ENCODE measurements at places on chromosomes 3 and 15. TPM values are rescaled to one million over a fixed set of nuclear protein-coding genes. Genes with fewer than 3 reads are reported as not detected.

REC114 gene
- not detected for total RNA-seq

DNA sequence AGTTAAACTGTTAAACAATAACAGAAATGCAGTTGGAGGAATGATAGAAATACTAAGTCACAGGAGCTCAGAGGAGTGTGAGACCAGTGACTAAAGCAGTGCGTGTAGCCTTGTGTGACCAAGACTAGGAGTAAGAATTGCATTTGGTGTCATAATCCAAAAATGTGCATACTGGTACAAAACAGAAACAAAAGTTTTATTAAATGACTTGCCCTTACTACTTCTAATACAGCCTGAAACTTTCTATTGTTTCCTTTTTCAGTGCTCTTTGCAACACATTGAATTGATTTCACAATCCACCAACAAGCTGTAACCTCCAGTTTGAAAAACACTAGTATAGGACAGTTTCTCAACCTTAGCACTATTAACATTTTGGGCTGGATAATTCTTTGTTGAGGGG lies 17.1 kb downstream of the SNX1 start:
- no peak for DNase-seq

SNX22 gene
- 4.8 TPM for total RNA-seq

- no peak for DNase-seq
These were observed 14.3 kb downstream of the KLHL6 start for GRCh38 chr3:183541235-183541655.

C3orf80 gene
- total RNA-seq = 0.13 TPM

PAQR9 gene
- 2.3 TPM for total RNA-seq

DNA sequence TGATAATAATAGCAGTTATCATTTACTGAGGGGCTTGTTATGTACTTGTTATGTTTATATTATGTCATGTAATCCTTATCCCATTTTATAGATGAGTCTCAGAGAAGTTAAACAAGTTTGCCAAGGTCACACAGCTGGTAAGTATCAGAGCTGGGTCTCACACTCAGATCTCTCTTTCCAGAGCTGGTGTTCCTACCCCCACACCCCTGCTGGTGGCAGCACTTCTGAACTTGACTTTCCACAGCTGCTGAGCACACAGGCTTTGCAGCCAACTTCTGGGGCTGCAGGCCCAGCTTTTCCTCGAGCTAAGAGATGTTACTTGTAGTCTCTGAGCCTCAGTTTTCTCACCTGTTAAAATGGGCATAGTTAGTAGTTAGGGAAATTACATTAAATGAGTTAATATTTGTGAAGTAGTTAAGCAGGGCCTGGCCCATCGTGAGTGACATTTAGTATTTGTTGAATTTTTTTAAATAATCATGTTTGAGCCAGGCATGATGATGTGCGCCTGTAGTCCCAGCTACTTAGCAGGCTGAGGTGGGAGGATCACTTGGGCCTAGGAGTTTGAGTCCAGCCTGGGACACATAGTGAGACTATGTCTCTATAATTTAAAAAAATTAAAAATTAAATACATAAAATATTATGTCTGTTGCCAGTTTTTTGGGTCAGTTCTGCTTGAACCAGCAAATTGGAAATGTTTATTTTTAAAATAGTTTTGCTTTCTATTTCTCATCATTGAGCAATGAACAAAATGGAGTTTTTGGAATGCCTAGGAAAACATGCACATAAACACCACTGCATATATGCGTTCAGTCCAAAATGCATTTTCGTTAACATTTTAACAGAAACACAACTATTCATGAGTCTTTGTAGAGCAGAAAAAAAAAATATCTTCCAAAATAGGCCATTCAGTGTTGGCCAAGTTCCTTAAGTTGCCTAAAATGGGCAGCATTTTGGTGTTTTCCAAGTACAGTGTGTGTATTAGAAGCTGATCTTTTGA lies 87.3 kb downstream of the SMAD6 start:
- DNase-seq = peak; percentile 76

LRRN1 gene
- total RNA-seq = 269 TPM

DNA sequence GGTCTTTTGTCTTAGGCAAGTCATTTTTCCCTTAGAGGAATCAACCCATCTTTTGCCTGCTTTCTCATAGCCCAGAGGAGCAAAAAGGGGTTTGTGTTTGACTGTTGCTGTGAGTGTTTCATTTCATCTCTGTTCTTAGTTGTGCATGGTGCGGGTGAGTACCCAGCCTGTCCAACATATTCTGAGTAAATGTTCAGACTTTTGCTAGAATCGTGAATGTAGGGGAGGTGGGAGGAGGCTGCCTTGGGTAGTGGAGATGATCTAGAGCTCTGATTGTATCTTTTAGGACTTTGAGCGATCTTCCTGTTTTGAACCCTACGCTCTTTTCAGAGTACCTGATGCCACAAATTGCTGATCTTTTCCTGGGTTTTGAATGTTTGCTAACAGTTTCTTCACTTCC lies 123.1 kb downstream of the ZNF609 start:
- no peak for DNase-seq

- no peak for DNase-seq
These were observed 78.4 kb downstream of the WDR72 start for GRCh38 chr15:53681056-53681455.

DNA sequence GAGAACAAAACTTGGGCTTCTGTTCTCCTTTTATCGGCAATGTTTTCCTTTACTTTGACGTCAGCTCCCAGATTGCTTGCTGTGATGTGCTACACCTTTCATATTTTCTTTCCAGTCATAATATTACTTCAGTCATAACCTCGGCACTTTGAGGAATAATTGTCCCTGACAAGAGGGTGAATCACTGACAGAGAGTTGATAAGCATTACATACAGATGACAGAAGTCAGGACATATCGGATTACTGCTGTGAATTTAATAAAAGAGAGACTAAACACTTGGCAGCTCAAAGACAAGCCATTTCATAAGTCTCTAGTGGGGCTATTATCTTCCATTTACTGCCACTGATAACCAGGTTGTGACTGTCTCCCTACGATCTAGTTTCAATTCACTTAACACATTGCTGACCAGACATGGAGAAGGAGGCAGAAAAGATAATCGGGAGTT lies 362.1 kb upstream of the ARRDC4 start:
- no peak for DNase-seq

NUTM1 gene
- 0.26 TPM for total RNA-seq

DOCK3 gene
- 7.0 TPM for total RNA-seq

TMEM41A gene
- total RNA-seq = 23.3 TPM

DNA sequence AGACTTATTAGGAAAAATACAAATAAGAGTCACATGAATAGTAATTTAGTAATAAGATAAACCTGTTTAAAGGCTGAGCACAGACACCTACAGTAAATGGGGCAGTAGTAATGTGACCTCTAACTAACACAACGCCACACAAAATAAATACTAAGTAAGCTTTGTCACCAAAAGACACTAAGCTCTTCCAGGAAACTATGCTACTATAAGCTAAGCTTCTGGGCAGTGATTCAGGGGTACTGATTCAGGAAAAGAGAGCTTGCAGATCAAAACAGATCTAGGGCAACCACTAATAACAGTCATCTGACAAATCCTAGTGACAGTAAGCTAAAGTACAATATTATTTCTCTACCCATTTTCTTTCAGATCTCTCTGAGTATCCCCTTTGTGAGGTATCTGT lies 68.8 kb downstream of the PLOD2 start:
- no peak for DNase-seq

- no peak for DNase-seq
These were observed 1.4 kb upstream of the ISLR2 start for GRCh38 chr15:74128785-74129585.

GRCh38 chr3:69806735-69807438 lies 67.6 kb downstream of the MITF start:
- no peak for DNase-seq

DNA sequence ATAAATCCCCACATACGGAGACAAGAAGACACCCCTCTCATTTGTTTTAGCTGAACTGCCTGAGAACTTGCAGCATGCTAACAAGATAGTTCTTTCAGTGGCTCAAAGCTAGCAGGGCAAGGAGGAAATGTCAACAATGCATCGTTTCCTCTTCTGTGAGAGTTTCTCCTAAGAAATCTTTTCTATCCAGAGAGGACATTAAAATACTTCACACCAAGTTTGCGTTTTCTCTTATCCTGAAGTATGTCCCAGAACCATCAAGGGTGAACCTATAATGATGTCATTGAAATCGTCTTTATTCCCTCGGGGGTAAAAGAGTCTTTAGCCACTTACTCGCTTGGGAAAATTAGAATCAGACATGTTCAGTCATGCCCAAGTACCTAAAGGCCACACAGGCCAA lies 541.7 kb upstream of the MDFIC2 start:
- DNase-seq = no peak

GRCh38 chr15:82971218-82971984 lies 14.6 kb upstream of the RAMAC start:
- no peak for DNase-seq

- no peak for DNase-seq
These were observed 29.1 kb upstream of the GNB5 start for GRCh38 chr15:52220251-52220650.

- no peak for DNase-seq
These were observed 33.7 kb downstream of the FILIP1L start for GRCh38 chr3:100080573-100080972.

GRCh38 chr3:177687291-177687690 lies 490.0 kb upstream of the TBL1XR1 start:
- no peak for DNase-seq

- no peak for DNase-seq
These were observed 190.9 kb downstream of the TJP1 start for GRCh38 chr15:29631076-29632070.

- no peak for DNase-seq
These were observed 31.1 kb downstream of the MAGEL2 start for GRCh38 chr15:23616536-23616935.

DNA sequence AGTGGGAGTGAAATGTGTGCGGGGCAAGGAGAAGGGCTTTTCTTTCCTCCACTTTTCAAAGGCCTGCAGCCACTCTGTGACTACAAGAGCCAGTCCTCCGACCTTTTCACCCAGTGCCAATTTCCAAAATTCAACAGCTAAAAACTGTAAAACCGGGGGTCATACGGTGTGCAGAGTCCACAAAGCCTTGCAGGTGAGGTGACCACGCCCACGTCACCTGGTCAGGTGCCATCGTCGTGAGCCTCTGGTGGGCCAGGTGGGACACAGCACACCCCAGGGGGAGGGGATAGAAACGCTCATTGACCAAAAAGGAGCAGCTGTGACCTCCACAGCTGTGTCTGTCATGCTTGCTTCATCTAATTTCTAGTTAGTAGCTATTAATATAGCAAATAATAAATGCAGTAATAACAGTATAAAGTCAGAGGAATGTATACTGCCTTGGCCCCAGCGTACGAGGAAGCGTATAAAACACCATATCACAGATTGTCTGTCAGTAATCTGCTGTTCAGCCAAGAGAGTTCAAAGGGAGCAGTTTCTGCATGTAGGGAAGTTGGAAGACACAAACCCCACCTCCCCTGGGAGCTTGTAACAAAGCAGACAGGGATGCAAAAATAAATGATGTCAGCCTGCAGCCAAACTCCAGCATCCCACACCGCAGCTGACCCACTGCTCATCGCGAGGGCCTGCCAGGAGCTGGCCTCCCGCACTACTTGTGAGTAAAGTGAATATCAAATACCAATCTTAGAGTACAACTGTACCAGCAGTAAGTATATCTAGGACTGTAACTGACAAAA lies 86.7 kb downstream of the VGLL4 start:
- DNase-seq = no peak

TLR9 gene
- not detected for total RNA-seq

EPHB1 gene
- 2.8 TPM for total RNA-seq

- DNase-seq = no peak
These were observed 126.7 kb downstream of the ARNT2 start for GRCh38 chr15:80530737-80531365.

CPN2 gene
- not detected for total RNA-seq

- DNase-seq = no peak
These were observed 176.1 kb upstream of the CDIN1 start for GRCh38 chr15:36403351-36403750.

TRIM42 gene
- total RNA-seq = not detected

DNA sequence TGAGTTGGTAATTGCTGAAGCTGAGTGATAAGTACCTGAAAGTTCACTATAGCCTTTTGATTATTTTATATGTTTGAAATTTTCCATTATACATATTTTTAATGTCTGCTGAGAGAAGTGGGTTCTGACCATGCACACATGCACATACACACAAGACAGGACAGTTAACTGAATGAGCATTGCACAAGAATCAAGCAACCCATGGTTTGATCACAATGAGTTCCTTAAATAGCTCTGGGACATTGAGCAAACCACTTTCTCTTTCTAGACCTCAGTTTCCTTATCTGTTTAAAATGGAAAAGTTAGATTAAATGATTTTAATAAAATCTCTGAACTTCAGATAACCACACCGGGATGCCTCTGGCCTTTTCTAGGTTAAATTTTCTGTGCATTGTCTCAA lies 26.7 kb downstream of the SNTN start:
- no peak for DNase-seq

ST3GAL6 gene
- 6.4 TPM for total RNA-seq

DNA sequence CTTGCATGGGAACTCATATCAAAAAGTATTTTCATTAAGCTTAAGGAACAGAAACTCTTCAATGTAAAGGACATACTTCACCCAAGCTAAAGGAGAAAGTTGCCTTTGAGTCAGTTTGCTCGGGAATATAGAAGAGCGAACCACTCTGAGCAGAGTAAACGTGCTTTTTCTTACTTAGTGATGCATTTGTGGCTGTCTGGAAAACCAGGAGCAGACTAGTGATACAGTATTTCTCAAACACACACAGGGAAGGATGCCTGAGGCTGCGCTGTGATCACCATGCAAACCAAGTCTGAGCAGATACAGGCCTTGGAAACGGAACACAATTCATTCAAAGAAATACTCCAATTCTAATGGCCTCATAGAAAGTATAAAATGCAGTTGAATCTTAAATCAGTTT lies 121.0 kb upstream of the CDIN1 start:
- no peak for DNase-seq

- no peak for DNase-seq
These were observed 11.5 kb upstream of the TIMP4 start for GRCh38 chr3:12170207-12170606.

CYP1A2 gene
- not detected for total RNA-seq

DNA sequence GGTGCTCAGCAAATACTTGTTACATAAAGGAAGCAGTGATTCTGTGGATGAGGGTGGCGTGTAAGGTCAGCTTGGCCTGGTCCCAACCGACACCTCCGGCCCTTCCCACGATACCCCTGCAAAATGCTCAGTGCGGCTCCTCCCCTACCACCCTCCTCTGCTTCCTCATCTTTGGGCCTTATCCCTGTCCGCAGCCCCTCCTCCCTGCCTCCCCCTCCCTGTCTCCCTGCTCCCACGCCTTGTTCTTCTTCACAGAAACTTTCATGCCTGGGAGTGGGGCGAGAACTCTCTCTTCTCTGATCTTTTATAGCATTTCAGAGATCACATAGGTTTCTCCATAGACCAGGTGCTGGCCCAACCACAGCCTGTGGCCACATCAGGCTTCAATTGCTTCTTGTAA lies 75.0 kb upstream of the ATP2B2 start:
- DNase-seq = no peak

GRCh38 chr3:56969851-56970250 lies 90.6 kb upstream of the SPATA12 start:
- no peak for DNase-seq

CHMP2B gene
- 39.3 TPM for total RNA-seq
